ENCODE measurements at places on chromosomes 16 and 17. TPM values are rescaled to one million over a fixed set of nuclear protein-coding genes. Genes with fewer than 3 reads are reported as not detected.

Gene DNAI2
- not detected for total RNA-seq

Gene DNASE1L2
- total RNA-seq, result 0.26 TPM

Gene TRIM37
- 80.2 TPM for total RNA-seq

Gene CA5A
- not detected for total RNA-seq

Gene RNF43
- total RNA-seq, result 0.13 TPM

Gene NPIPA2
- 0.60 TPM for total RNA-seq

Gene MPP2
- 0.92 TPM for total RNA-seq

Gene BHLHA9
- not detected for total RNA-seq

Gene COPZ2
- total RNA-seq, result 7.4 TPM

Gene SNX20
- not detected for total RNA-seq

All from pulmonary artery endothelial cell (primary cell).